ENCODE measurements at places on chromosomes 11 and 22. TPM values are rescaled to one million over a fixed set of nuclear protein-coding genes. Genes with fewer than 3 reads are reported as not detected.

- H3K27me3 ChIP-seq: no peaks in the 10 kb centered on the region
- no peaks in the 10 kb centered on the region for H3K36me3 ChIP-seq
- H3K27ac ChIP-seq: no peak overlapping the region
- DNase-seq: no peak
Observed at GRCh38 chr11:94002226-94002625, 18.9 kb upstream of the HEPHL1 start.

- H3K27me3 ChIP-seq: no peaks in the 10 kb centered on the region
- H3K4me1 ChIP-seq: peaks cover 47% of the 10 kb centered on the region
- peak within 1 kb of the TSS; percentile 80 for H3K4me3 ChIP-seq
- H3K36me3 ChIP-seq: peaks cover 23% of the 10 kb centered on the region
Observed at GRCh38 chr11:67289226-67289650, at the start of gene ANKRD13D. ANKRD13D (plus strand) TSS chr11:67289303; CDS start chr11:67289461, 158 bp downstream.

DNA sequence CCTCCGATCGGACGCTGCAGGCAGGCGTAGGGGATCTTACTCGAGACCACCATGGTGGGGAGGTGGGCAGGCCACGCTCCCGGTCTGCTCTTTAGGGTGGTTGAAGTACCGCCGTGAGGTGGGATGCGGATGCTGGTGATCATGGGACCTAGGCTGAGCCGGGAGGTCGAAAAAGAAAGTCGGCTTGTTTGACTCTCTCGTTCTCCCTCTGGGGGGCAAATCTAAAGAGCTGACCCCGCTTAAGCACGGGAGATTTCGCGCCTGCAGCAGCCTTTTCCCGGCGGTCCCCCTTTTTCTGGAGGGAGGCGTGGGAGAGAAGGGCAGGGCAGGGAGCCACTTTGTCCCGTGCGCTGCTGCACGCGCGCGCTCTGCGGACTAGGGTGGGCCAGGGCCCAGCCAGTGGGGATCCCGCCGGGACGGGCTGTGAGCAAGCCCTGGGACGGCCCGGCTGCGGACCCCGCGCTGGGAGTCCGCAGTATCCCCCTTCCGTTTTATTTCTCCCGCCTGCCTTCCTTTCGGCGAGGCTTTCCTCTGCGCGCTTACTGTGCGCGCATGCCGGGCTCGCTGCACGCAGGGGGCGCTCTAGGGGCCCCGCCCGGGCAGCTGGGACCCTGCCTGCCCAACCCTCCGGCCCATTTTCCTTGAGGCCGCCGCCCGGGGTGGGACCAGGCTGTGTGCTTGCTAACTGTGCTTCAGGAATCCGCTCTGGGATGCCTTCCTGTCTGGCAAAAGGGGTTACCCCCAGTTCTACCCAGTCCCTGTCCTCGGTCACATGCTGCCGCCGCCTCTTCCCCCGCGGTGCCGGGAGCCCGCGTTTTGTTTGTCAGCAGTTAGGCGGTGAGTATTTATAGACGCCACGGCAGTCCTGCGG is 81.0 kb downstream of the PRR5L start:
- H3K27me3 ChIP-seq: no peaks in the 10 kb centered on the region
- peak overlapping the region; percentile 63 for H3K4me3 ChIP-seq
- H3K4me1 ChIP-seq: peaks cover 11% of the 10 kb centered on the region

- no peaks in the 10 kb centered on the region for H3K36me3 ChIP-seq
- no peak for DNase-seq
- peak overlapping the region; percentile 97 for H3K27ac ChIP-seq
- H3K4me3 ChIP-seq: no peak overlapping the region
- no peaks in the 10 kb centered on the region for H3K27me3 ChIP-seq
- peaks cover 28% of the 10 kb centered on the region for H3K4me1 ChIP-seq
Observed at GRCh38 chr22:37197451-37198257, 9.6 kb upstream of the C1QTNF6 start.

- H3K36me3 ChIP-seq: no peaks in the 10 kb centered on the region
- peaks cover 44% of the 10 kb centered on the region for H3K4me1 ChIP-seq
- H3K27me3 ChIP-seq: no peaks in the 10 kb centered on the region
- H3K27ac ChIP-seq: no peak overlapping the region
- no peak for DNase-seq
Observed at GRCh38 chr11:46382646-46383403, 1.4 kb downstream of the MDK start.

- no peaks in the 10 kb centered on the region for H3K36me3 ChIP-seq
- no peaks in the 10 kb centered on the region for H3K27me3 ChIP-seq
- no peaks in the 10 kb centered on the region for H3K4me1 ChIP-seq
- H3K4me3 ChIP-seq: no peak overlapping the region
- no peak for DNase-seq
Observed at GRCh38 chr22:22748297-22748743, 103.9 kb downstream of the GGTLC2 start.

DNA sequence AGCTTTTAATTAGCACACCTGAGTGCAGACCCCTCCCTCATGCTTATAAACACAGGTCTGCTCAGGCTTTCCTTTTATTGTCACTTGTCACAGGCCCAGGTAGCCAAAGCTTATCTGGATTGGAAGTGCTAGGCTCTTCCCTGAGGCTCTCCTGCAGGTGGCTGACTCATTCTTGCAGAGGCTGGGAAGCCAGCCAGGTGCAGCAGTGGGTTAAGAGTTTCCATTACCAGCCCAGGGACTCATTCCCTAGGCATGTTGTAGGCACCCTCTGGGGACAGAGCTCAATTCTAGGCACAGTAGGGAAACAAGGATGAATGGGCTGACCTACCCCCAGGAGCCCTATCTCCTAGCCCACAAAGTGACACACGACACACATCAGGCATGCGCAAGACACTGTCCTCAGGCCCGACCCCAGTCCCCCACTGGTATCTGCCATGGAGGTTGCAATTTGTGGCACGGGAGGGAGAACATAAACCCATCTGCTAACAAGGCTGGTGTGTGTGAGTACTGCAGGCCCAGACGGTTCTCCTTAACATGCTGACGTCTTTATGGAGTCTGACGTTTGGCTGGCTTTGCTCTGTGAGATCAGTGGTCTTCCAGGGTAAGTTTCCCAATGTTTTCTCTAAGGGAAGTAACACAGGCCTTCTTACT is 94.2 kb downstream of the ABTB2 start:
- H3K4me3 ChIP-seq: no peak overlapping the region
- peaks cover 15% of the 10 kb centered on the region for H3K4me1 ChIP-seq
- H3K27me3 ChIP-seq: no peaks in the 10 kb centered on the region
- no peak overlapping the region for H3K27ac ChIP-seq
- no peaks in the 10 kb centered on the region for H3K36me3 ChIP-seq
- DNase-seq: no peak

DNA sequence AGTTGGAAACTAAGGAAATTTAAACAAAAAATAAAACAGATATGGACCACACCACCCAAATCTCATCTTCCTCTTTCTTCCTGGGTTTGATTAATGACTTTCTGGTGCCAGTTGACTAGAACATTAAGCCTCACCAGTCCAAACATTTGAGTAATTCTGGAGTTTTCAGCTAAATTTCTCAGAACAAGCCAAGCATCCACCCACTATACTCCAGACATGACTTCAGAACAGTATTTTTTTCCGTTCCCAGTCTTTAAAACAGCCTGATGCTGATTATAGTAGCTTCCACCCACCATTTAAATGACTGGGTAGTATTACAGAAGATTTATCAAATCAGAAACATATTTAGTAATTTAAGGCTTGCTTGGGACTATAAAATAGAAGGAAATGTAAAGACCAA is 230.9 kb upstream of the UBASH3B start:
- H3K36me3 ChIP-seq: no peaks in the 10 kb centered on the region
- no peaks in the 10 kb centered on the region for H3K27me3 ChIP-seq
- no peak overlapping the region for H3K4me3 ChIP-seq
- DNase-seq: no peak

The BATF2 gene
- 0.38 TPM for total RNA-seq

The SESN3 gene
- total RNA-seq: 18.4 TPM

- no peaks in the 10 kb centered on the region for H3K36me3 ChIP-seq
- no peak overlapping the region for H3K4me3 ChIP-seq
- H3K4me1 ChIP-seq: no peaks in the 10 kb centered on the region
- no peak overlapping the region for H3K27ac ChIP-seq
- no peak for DNase-seq
Observed at GRCh38 chr11:39190751-39191150, 2268.7 kb downstream of the LRRC4C start.

The APOBEC3B gene
- 1.1 TPM for total RNA-seq

DNA sequence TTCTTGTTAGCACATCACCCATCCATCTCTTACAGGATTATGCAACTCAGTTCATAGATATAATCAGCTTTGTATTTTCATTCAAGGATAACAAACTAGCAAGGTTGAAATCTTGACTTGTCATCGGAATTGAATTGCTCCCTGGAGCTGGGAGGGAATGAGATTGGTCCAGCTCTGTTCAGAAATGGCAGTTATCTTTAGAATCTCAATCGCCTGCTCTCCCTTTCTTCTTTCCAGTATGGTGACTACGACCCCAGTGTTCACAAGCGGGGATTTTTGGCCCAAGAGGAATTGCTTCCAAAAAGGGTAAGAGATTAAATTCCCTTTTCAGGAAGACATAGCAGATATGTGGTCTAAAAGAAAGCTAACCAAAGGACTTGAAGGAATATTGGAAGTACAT is 51.0 kb downstream of the NF2 start:
- H3K27me3 ChIP-seq: no peaks in the 10 kb centered on the region
- H3K4me1 ChIP-seq: no peaks in the 10 kb centered on the region
- peaks cover 57% of the 10 kb centered on the region for H3K36me3 ChIP-seq
- no peak overlapping the region for H3K27ac ChIP-seq
- DNase-seq: no peak

The MRGPRF gene
- 1.3 TPM for total RNA-seq

The IL18 gene
- total RNA-seq: 79.8 TPM

GRCh38 chr11:76653674-76654284 is 16.8 kb downstream of the LRRC32 start:
- no peak overlapping the region for H3K4me3 ChIP-seq
- no peaks in the 10 kb centered on the region for H3K27me3 ChIP-seq
- DNase-seq: no peak
- H3K36me3 ChIP-seq: no peaks in the 10 kb centered on the region

The HPX gene
- not detected for total RNA-seq
